ENCODE measurements at places on chromosomes 12 and 14.

DNA sequence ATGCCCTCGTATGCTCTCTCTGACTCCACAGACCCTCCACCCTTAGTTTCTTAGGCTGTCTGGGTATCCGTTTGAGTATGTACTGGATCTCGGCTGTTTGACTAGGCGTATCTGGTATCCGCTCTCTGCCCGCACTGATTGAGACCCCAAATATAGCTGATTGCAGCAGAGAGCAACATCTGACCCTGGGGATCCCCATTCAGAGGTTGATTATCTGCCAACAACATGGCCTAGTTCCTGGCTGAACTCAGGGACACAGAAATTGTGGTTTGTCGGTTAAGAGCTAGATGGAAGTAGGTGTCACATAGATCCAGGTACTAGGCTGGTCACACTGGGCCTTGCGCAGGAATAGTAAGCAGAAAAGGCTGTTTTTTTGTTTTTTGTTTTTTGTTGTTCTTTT is 359.9 kb downstream of the FUT8 start:
- DNase-seq: no peak

DNA sequence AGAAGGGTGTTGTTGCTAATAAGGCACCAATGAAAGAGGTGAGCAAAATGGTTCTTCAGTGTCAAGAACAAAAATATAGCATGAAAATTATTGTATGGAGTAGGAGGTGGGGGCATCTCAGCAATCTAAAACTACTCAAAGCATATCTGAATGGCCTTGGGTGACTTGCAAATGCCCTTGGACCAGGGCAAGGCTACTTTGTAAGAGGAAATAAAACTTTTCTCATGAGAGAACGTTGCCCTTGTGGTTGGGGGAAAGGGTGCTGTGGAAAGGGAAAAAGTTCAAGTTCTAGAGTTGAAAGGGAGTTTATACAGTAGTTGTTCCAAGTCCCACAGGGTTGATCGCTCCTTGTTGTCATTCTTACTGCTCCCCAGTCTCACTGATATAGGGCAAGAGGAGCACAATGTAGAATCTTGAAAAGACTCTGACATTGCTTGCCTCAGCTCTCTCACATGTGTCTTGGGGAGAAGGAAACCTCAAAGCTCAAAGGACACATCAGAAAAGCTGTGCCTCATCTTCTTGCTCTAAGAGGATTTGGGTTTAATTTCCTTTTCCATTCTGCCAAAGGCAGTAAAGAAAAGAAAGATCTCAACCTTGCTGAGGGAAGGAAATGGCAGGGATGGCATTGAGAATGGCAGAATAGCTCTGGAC is 270.5 kb downstream of the DUSP6 start:
- no peak for DNase-seq

GRCh38 chr14:26870096-26870495 is 272.3 kb upstream of the NOVA1 start:
- DNase-seq: no peak

DNA sequence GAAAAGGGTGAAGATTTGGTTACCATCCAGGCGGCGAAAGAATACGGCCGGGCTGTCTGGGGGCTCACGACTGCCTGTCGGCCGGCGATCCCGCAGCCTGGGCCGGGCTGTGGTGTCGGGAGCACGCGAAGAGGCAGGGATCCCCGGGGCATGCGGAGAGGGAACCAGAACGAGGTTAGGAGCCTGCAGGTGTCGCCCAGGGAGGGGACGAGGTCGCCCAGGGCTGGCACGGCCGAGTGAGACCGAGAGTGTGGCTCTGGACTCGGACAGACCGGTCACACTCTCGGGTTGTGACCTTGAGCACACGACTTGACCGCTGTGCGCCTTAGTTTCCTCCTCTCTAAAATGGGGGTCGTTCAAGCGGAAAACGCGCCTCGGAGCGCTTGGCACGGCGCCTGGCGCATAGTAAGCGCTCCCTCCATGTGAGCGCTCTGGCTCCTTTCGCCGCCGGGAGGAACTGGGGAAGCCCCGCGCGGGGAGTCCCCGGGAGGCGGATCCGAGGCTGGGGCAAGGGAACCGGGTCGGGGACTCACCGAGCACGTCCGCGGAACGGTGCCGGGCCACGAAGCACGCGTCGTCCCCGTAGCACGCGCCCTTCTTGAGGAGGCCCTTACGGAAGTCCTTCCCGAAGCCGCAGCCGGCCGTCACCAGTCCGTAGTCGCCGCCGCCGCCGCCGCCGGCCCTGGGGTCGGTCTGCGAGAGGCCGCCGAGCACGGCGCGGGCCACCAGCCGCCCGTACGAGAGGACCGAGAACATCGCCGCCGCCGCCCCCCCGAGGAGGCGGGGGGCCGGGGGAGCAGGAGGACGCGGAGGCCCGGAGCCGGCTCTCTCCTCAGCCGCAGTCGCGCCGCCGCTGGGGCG is 612 bp downstream of the PPTC7 start:
- DNase-seq: peak; percentile 75

Data from type B pancreatic cell (in vitro differentiated cells).